ENCODE measurements at places on chromosomes 12 and 14.

DNA sequence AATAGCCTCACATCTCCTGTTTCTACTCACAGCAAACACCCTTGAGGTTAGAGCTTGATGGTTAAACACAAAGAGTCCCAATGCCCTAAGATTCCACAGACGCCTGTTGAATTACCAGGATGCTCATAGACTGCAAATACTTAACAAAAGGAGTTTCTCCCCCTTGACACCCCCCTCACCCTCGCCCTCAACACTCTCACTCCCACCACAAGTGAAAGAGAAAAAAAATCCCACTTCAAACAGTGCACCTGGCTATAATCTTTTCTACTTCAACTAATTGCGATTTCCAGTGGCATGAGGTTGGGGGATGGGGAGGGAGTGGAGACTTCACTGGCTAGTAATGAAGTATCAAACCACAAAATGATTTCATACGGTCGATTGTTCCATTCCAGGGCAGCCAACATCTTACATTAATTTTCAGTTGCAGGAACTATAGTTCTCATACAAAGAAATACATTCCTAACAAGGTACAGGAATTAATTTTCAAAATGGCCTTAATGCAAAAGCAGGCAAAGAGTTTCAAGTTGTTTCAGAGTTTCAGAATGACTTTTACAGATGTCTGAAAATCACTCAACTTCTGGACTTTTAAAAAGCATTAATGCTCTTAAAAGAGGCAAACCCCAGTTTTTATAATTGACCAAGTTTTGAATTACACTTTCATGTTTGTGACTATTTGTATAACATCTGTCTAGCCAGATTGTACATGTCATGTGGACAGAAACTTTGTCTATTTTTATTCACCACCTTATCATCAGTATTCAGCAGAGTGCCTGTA is 390.7 kb downstream of the C12orf75 start:
- no peak for DNase-seq

GRCh38 chr12:3897371-3897971 is 24.3 kb upstream of the PARP11 start:
- DNase-seq, result no peak

DNA sequence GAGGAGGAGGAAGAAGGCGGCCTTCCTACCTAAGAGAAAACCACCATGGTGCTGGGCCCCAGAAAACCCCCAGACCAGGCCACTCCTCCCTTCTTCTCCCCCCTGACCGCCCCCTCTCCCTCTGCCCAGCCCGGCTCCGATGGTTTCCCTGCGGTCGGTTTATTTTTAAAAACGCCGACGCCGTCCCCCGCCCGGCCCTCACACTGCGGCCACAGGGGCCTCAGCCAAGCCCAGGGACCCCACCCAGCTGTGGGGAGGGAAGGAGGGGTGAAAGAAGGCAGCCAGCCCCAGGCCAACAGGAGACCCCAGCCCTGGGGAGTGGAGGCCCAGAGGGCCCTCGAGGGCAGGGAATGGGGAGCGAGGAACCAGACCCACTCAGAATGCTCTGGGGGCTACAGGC is 3.4 kb downstream of the SP7 start:
- DNase-seq, result no peak

- no peak for DNase-seq
Measured at GRCh38 chr12:66453844-66454243, 151.6 kb downstream of the HELB start.

DNA sequence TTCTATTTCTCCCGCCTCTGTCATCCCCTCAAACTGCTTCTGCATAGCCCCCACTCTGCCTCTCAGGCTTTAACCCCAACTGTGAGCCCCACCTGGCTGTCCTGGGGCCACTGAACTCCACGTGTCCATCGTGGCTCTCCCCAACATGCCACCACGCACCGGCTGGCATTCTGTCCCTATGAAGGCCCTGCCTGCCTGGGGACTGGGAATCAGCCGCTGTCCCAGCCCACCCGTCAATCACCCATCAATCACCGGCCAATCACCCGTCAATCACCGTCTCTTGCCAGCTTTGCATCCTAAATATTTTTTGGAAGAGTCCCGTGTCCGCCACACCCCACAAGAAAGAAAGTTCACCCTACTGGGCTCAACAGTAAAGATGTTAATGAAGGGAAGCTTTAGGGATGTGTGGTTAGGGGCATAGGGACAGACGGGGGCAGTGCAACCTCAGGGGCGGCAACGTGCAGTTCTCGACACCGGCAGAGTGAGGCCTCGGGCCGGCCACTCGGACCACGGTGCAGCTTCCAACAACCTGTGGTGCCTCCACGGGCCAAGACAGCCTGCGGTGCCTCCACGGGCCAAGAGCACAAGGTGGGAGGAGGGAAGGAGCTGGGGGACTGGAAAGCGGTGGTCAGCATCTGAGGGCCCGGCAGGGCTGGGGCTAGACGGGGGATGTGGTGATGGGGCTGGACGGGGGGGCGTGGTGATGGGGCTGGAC is 85.6 kb downstream of the GALNT9 start:
- no peak for DNase-seq

DNA sequence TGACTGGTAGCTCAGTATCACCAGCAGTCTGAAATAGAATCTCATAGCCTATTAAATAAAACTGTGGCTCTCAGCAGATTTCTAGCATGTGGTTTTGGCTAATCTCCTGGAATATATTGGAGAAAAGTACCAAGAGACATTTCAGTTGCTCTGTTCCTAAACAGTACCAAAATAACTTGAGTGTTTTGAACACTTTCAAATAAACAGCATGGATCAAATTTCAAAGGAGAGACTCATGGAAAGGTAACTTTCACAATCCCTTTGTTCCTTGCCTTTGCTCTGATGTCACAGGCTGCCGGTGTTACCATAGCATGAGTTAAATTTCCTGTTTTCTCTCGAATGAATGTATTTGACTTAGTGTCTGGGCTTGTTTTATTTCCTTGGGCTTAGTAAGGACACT is 3.4 kb downstream of the ARG2 start:
- DNase-seq, result no peak

DNA sequence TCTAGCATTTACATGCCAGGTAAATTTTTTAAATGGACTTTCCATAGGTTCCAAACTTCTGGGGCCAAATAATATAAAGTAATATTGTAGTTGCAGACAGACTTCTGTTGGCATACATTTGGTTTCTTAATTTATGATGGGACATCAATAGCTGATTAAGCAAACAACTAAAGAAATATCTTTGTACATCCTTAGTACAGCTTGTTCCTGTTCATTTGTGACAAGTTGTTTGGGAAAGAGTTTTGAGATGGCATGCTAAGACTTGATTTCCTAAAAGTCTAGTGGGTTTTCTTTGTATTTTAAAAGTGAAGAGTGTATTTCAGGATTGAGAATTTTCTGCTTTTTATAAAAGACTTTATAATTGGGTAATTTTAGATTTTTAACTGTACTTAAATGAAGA is 41.0 kb downstream of the CCDC91 start:
- DNase-seq, result no peak

DNA sequence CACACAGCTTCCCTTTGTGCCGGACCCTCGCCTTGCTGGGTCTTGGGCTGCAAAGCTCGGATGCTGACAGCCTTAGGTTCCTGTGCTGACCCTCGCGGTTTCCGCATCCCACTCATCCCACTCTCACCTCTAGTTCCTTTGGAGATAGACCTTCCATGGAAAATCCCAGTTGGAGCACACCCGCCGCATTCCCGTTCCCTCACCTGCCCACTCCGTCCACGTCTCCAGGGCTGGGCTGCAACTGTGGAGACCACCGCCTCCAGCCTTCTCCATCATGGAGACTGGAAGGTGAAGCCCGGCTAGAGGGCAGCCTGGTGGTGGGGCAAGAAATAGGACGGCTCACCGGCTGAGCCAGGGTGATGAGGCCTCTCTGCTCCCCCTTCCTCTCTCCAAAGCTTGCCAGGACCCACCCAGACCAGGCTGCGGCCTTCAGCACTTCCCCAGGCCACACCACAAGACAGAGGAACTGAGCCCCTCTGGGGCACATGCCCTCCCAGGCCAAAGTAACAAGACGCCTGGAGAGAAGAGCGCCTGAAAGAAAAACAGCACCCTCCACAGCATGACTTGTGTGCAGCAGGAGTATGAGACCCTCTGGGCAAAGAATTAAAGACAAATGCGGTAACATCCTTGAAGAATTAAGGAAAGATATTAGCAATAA is 15.0 kb downstream of the TMEM121 start:
- no peak for DNase-seq

DNA sequence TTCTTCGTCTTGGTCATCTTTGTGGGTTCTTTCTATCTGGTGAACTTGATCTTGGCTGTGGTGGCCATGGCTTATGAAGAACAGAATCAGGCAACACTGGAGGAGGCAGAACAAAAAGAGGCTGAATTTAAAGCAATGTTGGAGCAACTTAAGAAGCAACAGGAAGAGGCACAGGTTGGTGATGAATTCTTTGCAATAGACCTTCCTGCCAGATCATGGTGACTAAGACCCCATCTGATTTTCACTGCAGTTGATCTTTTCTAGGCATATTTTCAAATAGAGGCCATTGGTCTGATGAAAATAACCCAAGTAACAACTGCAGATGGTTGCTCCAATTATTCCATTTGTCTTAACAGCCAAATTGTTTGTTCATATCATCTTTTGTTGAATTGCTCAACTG is 114.4 kb downstream of the SCN8A start:
- DNase-seq, result no peak

- DNase-seq, result peak; percentile 54
Measured at GRCh38 chr14:88798156-88798555, 5.4 kb upstream of the EML5 start.

DNA sequence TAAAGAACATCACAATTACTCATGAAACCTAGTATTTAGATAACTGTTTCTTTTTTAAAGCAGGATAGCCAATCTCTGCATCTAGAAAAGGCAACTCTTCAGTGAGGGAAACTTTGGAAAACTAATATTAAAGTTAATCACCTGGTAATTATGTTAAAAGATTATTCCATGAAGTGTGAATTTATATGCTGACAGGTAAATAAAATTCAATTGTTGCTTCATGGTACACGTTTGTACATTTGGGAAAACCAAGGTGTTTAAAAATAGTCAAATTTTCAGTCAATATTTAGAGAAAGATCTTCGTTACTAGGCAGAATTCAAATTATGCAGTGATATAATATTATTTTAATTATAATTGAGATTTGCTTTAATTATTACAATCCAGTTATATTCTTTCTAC is 100.1 kb upstream of the LRFN5 start:
- DNase-seq, result no peak

GRCh38 chr12:101671833-101672232 is 25.6 kb upstream of the CHPT1 start:
- DNase-seq, result no peak

- DNase-seq, result no peak
Measured at GRCh38 chr14:87491816-87492215, 501.2 kb downstream of the GALC start.

DNA sequence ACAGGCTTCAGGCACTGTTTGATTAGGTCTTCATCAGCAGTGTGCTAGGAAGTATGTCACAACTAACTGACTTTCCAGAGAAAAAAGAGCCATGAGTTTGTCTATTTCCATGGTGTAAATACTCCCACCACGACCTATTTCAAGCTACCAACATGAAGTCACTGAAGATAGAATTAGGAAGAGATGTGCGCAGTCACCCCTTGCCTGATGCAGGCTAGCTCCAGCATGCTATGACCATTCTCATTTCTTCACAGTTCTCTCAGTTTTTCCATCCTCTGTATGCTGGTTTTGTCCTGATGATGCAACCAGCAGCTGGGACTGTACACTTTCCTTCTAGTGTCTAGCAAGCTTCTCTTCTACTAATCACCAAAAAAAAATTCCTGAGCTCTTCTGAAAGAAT is 191.6 kb upstream of the NUDT4 start:
- DNase-seq, result no peak

DNA sequence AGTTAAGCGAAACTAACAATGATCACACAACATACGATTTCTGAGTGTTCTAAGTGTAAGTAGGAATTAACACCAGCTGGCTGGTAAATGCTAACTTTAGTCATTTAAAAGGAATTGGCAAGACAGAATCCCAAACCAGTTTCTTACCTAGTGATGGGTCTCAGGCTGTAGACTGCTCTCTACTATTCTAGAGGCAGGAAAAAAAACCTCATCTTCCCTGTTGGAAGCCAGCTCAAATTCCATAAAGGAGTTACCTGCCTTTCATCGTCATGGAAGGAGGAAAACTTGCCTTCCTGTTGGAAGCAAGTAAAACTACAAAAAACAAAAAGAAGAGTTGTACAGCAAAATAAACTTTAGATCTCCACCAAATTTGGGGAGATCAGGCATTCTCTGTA is 23.7 kb upstream of the SLC7A8 start:
- no peak for DNase-seq

GRCh38 chr12:42789808-42790760 is 200.5 kb upstream of the PRICKLE1 start:
- no peak for DNase-seq

- no peak for DNase-seq
Measured at GRCh38 chr14:67900231-67900630, 80.7 kb downstream of the RAD51B start.

- no peak for DNase-seq
Measured at GRCh38 chr12:14769466-14769968, 33.8 kb downstream of the WBP11 start.

GRCh38 chr14:81805785-81806184 is 272.1 kb upstream of the SEL1L start:
- DNase-seq, result no peak

- DNase-seq, result peak; percentile 33
Measured at GRCh38 chr14:103232831-103233319, 101.2 kb upstream of the EIF5 start.

GRCh38 chr12:51362307-51362706 is 15.8 kb upstream of the CELA1 start:
- no peak for DNase-seq

All from NCI-H1694 (cell line).